ENCODE measurements at places on chromosomes 3 and 15. TPM values are rescaled to one million over a fixed set of nuclear protein-coding genes. Genes with fewer than 3 reads are reported as not detected.

DNA sequence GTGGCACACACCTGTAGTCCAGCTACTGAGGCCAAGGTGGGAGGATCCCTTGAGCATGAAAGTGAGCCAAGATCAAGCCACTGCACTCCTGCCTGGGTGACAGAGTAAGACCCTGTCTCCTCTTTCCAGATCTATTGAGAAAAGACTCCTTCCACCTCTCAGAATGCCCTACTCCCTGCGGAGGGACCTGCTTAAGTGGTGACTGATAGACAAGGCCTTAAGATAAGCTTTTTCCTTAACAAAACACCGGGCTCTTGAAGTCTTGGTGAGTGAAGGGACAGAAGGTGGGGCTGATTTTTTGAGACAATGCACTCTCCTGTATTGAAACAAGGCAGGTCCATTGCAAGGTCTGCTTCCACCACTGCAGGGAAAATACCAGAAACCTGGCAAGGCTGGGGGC lies 338.4 kb upstream of the FRG2C start:
- no peak overlapping the region for H3K4me3 ChIP-seq
- no peaks in the 10 kb centered on the region for H3K27me3 ChIP-seq
- H3K36me3 ChIP-seq = no peaks in the 10 kb centered on the region

DNA sequence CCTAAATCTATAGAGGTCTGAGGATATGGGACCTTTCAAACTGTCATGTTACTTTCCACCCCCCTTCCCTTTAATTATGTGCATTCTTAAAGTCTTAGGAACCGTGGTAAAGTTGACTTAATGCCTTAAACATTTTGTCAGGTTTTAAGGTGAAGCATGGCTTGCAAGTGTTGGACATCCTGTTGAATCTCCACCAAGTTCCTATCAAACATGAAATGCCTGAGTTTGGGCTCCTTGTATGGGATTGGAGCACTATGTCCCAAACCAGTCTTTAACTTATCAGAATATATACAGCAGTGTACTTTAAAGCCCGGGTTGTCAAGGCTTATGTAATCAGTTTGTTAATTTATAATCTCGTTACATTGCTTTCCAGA lies 1.1 kb downstream of the SNRK start:
- peaks cover 26% of the 10 kb centered on the region for H3K4me1 ChIP-seq
- no peaks in the 10 kb centered on the region for H3K36me3 ChIP-seq
- H3K4me3 ChIP-seq = peak overlapping the region; percentile 92
- H3K27me3 ChIP-seq = peaks cover 10% of the 10 kb centered on the region
- H3K27ac ChIP-seq = no peak overlapping the region

DNA sequence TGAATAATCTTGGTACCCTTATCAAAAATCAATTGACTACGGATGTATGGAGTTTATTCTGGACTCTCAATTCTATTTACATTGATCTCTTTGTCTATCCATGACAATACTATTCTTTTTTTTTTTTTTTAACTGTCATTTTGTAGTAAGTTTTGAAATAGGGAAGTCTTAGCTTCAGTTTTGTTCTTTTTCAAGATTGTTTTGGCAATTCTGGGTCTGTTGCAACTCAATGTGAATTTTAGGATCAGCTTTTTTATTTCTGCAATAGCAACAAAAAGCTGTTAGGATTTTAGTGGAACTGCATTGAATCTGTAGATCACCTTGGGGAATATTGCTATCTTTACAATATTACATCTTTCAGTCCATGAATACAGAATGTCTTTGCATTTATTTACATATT lies 21.4 kb downstream of the BTLA start:
- no peaks in the 10 kb centered on the region for H3K4me1 ChIP-seq
- H3K4me3 ChIP-seq = no peak overlapping the region
- H3K27me3 ChIP-seq = no peaks in the 10 kb centered on the region
- no peak overlapping the region for H3K27ac ChIP-seq

PATL2 gene
- total RNA-seq = not detected

DNA sequence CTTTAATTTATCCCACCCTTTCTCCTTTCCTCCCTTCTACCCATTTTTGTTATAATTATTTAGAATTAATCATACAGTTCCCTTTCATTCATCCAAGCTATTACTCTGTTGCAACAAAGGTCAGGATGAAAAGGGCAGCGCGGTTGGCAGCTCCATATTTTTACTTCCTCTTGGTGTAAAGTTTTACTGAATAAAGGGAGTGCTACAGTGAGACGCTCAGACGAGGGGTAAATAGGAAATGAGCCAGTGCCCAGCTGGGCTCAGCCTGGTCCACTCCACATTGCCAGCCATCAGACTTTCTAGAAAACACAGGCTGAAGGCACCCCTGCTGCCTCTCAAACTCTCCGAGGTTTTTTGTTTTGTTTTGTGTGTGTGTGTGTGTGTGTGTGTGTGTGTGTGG lies 21.9 kb upstream of the ZBTB38 start:
- H3K4me1 ChIP-seq = no peaks in the 10 kb centered on the region
- DNase-seq = no peak
- no peak overlapping the region for H3K4me3 ChIP-seq
- no peak overlapping the region for H3K27ac ChIP-seq

DNA sequence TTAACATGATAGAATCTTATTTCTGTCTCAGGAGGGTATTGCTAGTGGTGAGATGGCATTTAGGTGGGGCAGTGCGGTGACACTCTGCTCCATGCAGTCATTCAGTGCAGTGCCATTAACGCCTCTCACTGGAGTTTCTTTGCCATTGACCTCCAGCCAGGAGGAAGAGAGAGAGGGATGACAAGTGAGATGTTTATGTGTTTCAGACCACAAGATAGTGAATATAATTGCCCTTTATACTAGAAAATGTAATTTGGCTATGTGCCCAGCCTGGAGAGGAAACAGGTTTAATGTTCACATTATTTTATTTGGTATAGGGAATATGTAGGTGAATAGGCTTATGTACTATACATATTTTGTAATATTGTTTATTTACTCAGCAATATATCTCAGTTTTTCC lies 84.5 kb downstream of the ZIC1 start:
- peaks cover 16% of the 10 kb centered on the region for H3K4me1 ChIP-seq
- no peaks in the 10 kb centered on the region for H3K36me3 ChIP-seq
- no peak overlapping the region for H3K4me3 ChIP-seq
- no peak overlapping the region for H3K27ac ChIP-seq
- no peaks in the 10 kb centered on the region for H3K27me3 ChIP-seq
- DNase-seq = no peak

- DNase-seq = no peak
- H3K36me3 ChIP-seq = no peaks in the 10 kb centered on the region
- H3K27me3 ChIP-seq = no peaks in the 10 kb centered on the region
- H3K4me1 ChIP-seq = peaks cover 4% of the 10 kb centered on the region
- no peak overlapping the region for H3K4me3 ChIP-seq
Observed at GRCh38 chr3:74500257-74500656, 114.2 kb downstream of the CNTN3 start.

GRCh38 chr15:43824302-43825246 lies at the start of gene MFAP1:
TSS of gene MFAP1 (minus strand) at chr15:43824690. CDS start at chr15:43824569, 121 bp downstream.
- H3K27ac ChIP-seq = no peak within 1 kb of the TSS
- peak; percentile 91 for DNase-seq
- no peaks in the 10 kb centered on the region for H3K27me3 ChIP-seq
- H3K36me3 ChIP-seq = peaks cover 8% of the 10 kb centered on the region
- peaks cover 16% of the 10 kb centered on the region for H3K4me1 ChIP-seq
- peak within 1 kb of the TSS; percentile 61 for H3K4me3 ChIP-seq

- H3K36me3 ChIP-seq = no peaks in the 10 kb centered on the region
- no peak overlapping the region for H3K27ac ChIP-seq
- no peak overlapping the region for H3K4me3 ChIP-seq
Observed at GRCh38 chr3:171833789-171834460, 9.2 kb upstream of the TMEM212 start.

GRCh38 chr3:62940771-62941563 lies 65.8 kb upstream of the CADPS start:
- H3K4me3 ChIP-seq = no peak overlapping the region
- DNase-seq = peak; percentile 23
- peak overlapping the region; percentile 53 for H3K27ac ChIP-seq
- no peaks in the 10 kb centered on the region for H3K27me3 ChIP-seq
- H3K4me1 ChIP-seq = peaks cover 20% of the 10 kb centered on the region
- no peaks in the 10 kb centered on the region for H3K36me3 ChIP-seq

DNA sequence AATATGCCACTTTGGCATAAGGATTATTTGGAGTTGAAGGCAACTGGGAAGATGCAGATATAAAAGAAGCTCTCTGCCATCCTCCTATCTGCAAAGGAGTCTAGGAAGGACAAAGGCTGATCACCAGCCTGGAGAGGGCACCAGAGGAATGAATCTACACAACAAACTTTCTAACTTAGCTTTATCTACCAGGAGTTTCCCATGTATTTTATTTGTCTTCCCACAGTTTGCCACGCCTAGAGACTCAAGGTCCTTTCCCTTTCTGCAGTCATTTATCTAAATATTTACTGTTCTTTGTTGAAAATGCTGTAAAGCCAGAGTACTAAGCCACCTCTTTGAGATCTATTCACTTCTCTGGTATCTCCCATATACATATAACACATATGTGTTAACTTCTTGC lies 32.2 kb downstream of the GPR176 start:
- H3K27me3 ChIP-seq = no peaks in the 10 kb centered on the region
- H3K4me1 ChIP-seq = peaks cover 46% of the 10 kb centered on the region
- H3K4me3 ChIP-seq = no peak overlapping the region
- H3K36me3 ChIP-seq = no peaks in the 10 kb centered on the region
- no peak for DNase-seq

DNA sequence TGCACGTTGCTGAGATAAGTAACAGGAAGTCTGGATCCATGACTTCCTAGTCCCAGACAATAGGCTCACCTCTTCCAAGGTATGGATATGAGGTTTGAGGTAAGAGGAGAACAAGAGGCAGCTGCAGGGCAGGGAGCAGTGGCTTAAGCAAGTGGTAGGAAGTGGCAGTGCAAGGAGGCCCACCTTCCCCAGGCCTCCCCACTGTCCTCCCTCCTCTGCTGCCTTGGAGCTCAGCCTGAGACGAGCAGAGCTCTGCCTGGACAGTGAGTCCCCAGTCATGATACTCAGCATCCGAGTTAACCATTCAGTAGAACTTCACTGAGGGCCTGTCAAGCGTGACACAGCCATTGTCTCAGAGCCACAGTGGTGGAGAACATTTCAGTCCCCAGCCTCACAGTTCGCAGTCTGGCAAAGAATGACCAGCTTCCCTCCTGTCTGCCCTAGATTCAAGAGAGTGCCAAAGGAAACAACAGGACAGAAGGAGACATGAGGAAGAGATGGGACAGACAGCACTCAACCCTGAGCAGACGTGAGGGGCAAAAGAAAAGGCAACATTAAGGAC lies 41.4 kb upstream of the BOC start:
- no peaks in the 10 kb centered on the region for H3K27me3 ChIP-seq
- H3K27ac ChIP-seq = no peak overlapping the region
- no peak overlapping the region for H3K4me3 ChIP-seq
- H3K4me1 ChIP-seq = peaks cover 35% of the 10 kb centered on the region

CRYGS gene
- total RNA-seq = 1.1 TPM

SNX4 gene
- total RNA-seq = 65.4 TPM

GRCh38 chr3:58180940-58181587 lies 29.7 kb downstream of the DNASE1L3 start:
- no peak for DNase-seq
- H3K4me1 ChIP-seq = peaks cover 2% of the 10 kb centered on the region
- no peak overlapping the region for H3K27ac ChIP-seq
- peaks cover 11% of the 10 kb centered on the region for H3K27me3 ChIP-seq
- no peak overlapping the region for H3K4me3 ChIP-seq

SEMA5B gene
- 10.1 TPM for total RNA-seq

GRCh38 chr3:138092023-138092422 lies 23.4 kb downstream of the DZIP1L start:
- no peak overlapping the region for H3K4me3 ChIP-seq
- DNase-seq = no peak
- no peaks in the 10 kb centered on the region for H3K27me3 ChIP-seq
- no peaks in the 10 kb centered on the region for H3K4me1 ChIP-seq

MINAR1 gene
- total RNA-seq = 1.5 TPM

GRCh38 chr15:48063411-48063985 lies 57.3 kb upstream of the SLC24A5 start:
- no peaks in the 10 kb centered on the region for H3K27me3 ChIP-seq
- H3K4me1 ChIP-seq = peaks cover 15% of the 10 kb centered on the region
- peak; percentile 8 for DNase-seq
- no peaks in the 10 kb centered on the region for H3K36me3 ChIP-seq
- no peak overlapping the region for H3K4me3 ChIP-seq
- no peak overlapping the region for H3K27ac ChIP-seq
